ENCODE measurements at places on chromosomes 13 and 19.

GRCh38 chr19:916645-917322 lies 349 bp upstream of the KISS1R start:
- peak; percentile 23 for DNase-seq

DNA sequence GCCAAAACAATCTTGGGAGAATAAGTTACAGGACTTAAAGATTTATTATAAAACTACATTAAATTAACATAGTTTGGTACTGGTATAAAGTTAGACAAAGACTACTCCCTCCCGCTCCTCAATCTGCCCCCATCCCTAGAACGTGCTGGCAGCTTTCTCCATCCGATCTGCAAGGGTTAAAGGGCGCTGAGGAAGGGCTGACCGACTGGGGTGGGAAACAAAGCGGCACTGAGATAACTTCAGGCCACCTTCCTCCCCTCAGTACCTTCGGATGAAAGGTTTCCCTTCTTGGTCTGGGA lies 790 bp upstream of the SUGT1 start:
- DNase-seq, result no peak

DNA sequence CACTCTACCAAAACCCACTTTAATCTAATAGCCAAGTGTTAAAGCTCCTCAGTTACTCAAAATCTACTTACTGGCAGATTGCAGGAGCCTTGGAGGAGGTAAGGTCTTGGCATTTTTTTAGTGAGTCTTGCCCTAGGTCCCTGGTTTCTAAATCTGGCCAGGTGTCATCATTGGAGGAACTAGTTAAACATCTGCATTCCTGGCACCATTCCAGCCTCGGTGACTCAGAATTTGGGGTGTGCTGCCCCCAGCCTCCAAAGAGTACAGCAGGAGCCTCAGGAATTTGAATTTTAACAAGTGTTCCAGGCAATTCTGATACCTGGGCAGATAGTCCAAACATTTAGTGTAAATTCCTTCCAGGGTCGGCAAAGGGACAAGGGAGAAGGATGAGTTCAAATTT lies 37.4 kb downstream of the KLF5 start:
- DNase-seq, result no peak

GRCh38 chr13:114211446-114212157 lies 23.1 kb upstream of the CDC16 start:
- DNase-seq, result no peak

- DNase-seq, result no peak
Measured at GRCh38 chr13:107347641-107348369, 779.9 kb upstream of the ARGLU1 start.

DNA sequence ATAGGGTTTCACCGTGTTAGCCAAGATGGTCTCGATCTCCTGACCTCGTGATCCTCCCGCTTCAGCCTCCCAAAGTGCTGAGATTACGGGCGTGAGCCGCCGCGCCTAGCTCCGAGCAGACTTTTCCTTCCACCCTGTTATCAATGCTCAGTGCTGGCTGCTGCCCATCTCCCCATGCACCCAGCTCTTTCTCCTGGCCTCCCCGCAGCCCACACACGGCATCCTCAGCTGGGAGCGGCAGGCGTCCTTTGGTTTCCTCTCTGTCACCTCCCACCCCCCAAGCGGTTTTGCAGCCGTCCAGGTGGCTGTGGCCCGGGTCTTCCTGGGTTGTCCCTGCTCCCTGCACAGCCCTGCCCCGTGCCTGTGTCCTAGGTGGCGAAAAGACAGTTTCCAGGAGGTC lies 12.1 kb downstream of the PRR22 start:
- DNase-seq, result no peak

- DNase-seq, result no peak
Measured at GRCh38 chr13:24249624-24250023, 59.8 kb upstream of the C1QTNF9 start.

GRCh38 chr19:46408664-46409039 lies 4.7 kb downstream of the CCDC8 start:
- no peak for DNase-seq

GRCh38 chr13:77975358-77976042 lies 56.9 kb upstream of the EDNRB start:
- DNase-seq, result no peak

DNA sequence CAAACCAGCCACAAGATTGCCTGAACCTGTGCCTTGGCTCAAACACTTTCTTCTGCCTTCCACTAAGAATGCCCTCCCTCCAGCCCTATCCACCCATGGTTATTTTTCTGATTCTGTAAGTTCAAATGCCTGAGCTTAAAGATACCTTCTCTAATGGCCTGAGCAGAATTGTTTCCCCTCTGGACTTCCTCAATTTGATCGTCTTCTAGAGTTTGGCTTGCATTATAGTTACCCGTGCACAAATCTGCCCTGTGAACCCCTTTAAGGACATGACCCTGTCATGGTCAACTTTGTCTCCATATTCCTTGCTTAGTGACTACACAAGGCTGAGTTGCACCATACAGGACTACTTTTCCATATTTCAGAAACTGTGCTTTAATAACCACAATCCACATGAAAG lies 481.0 kb downstream of the FOXO1 start:
- no peak for DNase-seq

- no peak for DNase-seq
Measured at GRCh38 chr13:75685239-75685697, 49.1 kb downstream of the LMO7 start.

DNA sequence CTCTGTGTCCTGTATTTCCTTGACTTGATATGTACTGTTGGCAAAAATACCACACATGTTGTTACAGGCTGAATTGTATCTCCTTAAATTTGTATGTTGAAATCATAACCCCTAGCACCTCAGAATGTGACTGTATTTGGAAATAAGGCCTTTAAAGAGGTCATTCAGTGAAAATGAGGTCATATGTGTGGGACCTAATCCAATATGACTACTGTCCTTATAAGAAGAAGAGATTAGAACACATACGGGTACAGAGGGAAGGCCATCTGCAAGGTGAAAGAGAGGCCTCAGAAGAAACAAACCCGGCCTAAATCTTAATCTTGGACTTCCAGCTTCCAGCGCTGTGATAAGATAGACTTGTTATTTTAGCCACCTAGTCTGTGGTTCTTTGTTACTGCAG lies 202.5 kb downstream of the NUFIP1 start:
- DNase-seq, result no peak
